ENCODE measurements at places on chromosomes 11 and 22. TPM values are rescaled to one million over a fixed set of nuclear protein-coding genes. Genes with fewer than 3 reads are reported as not detected.

DNA sequence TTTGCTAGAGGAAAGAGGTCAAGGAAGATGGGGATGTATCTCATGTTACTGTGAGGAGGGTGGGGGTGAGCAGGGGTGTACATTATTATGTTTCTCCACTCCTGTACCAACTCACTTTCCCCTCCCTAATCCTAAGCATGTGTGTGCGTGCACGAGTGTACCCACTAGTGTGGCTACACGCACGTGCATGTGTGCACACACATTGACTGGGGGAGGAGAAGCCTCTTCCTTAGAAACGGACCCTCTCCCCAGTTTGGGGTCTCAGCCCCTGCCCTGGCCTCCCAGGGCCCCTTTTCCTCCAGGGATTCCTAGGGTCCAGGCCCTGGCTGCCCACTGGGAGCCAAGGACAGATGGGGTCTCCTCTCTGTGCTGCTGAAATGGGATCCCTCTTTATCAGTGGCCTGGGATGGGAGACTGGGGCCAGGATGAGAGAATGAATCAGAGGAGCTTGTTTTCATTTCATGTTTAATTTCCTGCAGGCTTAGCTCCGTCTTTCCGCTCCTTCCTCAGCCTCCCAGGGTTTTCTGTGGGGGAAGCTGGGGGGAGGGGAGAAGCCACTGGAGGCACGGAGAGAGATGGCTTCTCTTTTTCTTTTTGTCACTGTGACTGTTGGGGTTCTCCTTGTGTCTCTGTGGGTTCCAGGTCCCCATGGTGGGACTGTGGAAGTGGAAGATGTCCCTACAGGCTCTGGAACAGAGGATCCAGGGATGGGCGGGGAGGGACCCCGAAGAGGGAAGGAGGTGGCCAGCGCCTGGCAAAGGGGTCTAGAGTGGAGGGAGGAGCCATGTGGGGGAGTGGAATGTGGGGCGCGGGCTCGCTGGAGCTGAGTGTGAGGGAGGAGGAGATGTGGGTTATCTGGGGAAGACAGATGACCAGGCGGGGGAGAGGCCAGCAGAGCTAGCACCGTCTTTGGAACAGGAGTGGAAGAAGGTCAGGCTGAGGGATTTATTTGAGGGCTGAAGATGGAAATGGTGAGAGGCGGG is 40.3 kb downstream of the ALX4 start:
- DNase-seq: no peak

RBMXL2 gene
- 0.20 TPM for total RNA-seq

ADAMTS8 gene
- 2.6 TPM for total RNA-seq

ACR gene
- 0.41 TPM for total RNA-seq

- no peak for DNase-seq
These were observed 286.4 kb upstream of the C11orf87 start for GRCh38 chr11:109135627-109136026.

- DNase-seq: no peak
These were observed 25.6 kb upstream of the ADSL start for GRCh38 chr22:40320687-40321086.

GRCh38 chr11:17805043-17805442 is 70.5 kb downstream of the KCNC1 start:
- no peak for DNase-seq

GRCh38 chr11:78140392-78141077 is 1.1 kb upstream of the ALG8 start:
- DNase-seq: no peak

DNA sequence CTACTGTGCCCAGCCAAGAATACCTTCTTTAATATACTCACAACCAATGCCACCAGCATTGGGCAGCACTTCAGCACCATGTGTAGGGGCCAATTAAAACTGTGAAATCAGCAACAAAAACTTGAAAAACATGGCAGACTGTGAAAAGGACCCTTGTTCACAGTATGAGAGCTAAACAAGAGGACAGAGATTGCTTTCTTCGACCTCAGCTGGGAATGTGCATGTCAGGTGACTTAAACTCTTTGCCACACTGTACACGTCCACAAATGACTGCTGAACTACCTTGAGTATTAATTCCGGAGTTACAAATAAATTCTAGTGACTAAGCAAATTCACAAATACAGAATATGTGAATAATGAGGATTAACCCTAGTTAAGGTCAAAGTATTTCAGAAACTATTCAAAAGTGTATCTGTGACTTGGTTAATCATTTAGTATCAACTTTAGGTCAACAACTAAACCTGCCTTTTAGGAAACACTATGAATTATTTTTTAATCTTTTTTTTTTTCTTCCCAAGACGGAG is 33.0 kb downstream of the DDX6 start:
- DNase-seq: no peak

- no peak for DNase-seq
These were observed 791.5 kb downstream of the METTL15 start for GRCh38 chr11:28899706-28900105.

DNA sequence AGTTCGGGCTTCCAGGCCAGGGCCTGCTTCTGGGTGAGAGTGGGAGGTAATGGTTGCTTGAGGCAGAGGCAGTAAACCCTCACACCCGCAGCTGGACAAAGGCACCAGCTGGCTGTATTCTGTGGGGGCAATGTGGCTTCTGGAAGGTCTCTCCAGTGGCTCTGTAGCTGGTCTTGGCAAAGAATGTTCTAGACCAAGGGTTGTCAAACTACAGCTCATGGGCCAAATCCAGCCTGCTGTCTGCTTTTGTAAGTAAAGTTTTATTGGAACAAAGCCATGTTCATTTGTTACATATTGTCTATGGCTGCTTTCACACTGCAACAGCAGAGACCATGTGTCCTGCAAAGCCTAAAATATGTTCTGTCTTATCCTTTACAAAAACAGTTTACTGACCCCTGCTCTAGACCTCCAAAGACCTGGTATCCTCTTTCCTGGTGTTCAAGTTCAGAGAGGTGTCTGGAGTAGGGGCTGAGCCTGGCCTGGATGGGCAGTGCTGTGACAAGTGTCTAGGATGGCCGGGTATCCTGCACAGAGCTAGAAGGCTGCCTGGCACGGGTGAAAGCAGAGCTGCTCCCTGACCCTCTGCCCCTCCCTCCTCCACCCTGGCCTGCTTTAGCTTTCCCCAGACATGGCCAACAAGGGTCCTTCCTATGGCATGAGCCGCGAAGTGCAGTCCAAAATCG is 3.4 kb downstream of the TAGLN start:
- no peak for DNase-seq

- DNase-seq: no peak
These were observed 12.5 kb downstream of the FLRT1 start for GRCh38 chr11:64048042-64048854.

DNA sequence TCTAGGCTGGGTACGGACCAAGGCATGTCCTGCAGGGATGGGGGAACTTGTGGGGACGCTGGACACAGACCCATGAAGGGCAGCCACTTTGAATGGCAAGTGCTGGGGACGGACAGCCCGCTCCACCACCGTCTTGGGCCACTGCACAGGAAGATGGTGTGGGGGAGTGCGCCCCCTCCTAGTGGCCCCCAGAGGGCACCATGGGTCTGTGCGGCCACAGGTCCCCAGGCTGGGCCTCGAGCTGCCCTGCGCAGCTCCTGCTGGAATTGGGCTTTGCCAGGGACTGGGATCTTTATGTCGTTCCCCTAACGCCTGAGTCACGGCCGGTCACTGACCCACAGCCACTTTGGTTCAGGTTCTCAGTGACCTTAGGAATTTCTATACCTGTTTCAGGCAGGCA is 44.4 kb downstream of the NAT10 start:
- no peak for DNase-seq

GRCh38 chr22:45642986-45643385 is 28.6 kb upstream of the ATXN10 start:
- DNase-seq: no peak

GRCh38 chr11:126743628-126744027 is 256.9 kb downstream of the KIRREL3 start:
- DNase-seq: no peak

TTC36 gene
- total RNA-seq: 1.2 TPM

- DNase-seq: no peak
These were observed 43.3 kb downstream of the BDNF start for GRCh38 chr11:27656806-27657483.

- DNase-seq: no peak
These were observed 41.7 kb downstream of the RIBC2 start for GRCh38 chr22:45455212-45455611.

DNA sequence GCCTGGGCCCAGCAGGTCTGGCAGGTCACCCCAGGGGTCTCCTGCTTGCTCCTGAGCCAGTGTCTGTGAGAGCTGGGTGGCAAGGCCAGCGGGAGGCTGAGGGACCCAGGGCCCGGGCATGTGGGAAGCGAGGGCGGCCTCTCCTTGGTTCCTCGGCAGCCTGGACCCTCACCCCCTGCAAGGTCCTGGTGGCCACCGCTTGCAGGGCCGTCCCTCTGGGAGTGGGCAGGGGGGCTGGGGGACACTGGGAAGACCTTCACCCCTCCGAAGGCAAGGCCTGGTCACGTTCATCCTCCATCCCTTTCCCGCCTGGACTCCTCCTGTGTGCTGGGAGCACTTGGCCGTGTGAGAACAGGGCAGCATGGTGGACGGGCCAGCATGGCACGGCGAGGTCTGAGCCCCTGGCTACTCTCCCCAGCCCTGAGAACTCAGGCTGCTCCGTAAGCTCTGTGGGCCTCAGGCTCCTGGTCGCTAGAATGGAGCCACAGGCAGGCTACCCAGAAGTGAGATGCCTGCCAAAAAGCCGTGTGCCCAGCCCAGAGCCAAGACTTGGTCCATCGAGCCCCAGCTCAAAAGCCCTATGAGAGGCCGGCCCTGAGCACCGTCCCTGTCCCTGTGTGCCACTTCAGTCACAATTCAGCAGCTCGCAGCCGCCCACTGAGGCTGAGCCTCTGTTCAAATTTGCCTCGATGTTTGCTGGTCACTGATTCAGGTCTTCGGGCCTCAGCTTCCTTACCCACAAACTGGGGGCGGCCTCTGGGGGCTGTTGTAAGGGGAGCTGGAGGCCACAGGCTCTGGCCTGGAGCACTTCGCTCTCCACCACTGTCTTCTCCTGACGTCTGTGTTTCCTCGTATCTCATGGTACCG is 45.0 kb downstream of the IGLL1 start:
- no peak for DNase-seq
